Myocyte (in vitro differentiated cells): ENCODE measurements at places on chromosomes 16 and 17. TPM values are rescaled to one million over a fixed set of nuclear protein-coding genes. Genes with fewer than 3 reads are reported as not detected.
A peak's percentile ranks its signal among the peaks of the same experiment; 100 is the strongest.

DNA sequence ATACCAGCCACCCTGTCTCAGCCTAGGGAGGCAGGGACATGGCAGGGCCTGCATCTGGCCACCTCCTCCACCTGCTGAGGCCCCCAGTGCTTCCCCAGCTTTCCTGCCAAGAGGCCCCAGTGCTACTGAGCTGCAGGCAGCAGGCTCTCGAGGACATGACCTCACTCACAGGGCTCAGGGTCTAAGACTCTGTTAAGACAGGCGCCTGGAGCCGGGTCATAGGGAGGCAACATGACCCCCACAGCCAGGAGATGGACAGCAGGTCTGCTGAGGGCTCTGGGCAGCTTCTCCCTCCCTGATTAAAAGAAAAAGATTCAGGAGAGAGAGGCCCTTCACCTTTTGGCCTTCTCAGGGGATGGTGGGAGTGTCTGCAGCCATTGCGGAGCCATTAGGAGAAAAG, 23.2 kb upstream of the FASN start:
- DNase-seq = no peak

- peak; percentile 62 for DNase-seq
Observed at GRCh38 chr17:41835800-41836549, at the start of gene NT5C3B. NT5C3B (minus strand) TSS chr17:41836232; CDS start chr17:41836193, 39 bp downstream.

GRCh38 chr16:76749780-76750375, 441.1 kb upstream of the MON1B start:
- no peak for DNase-seq

GRCh38 chr17:43014020-43014648, 7.5 kb downstream of the IFI35 start:
- no peak for DNase-seq

DNA sequence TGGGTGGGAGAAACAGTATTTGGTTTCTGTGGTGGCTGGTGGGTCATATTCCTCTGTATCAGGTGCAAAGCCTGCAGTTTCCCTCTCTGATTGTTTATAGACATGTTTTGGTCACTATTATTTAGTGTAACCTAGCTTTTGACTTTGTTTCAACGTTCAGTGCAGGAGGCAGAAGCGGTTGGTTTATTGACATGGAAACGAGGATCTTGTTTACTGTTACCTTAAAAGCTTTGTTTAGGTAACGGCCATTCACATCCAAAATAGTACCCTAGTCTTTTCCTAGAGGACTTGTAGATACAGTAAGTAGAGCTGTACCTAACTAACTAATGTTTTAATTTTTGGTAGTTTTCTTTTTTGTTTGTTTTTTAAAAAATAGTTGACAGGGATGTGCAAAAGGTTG, 3.5 kb downstream of the MSI2 start:
- no peak for DNase-seq

- peak; percentile 4 for DNase-seq
Observed at GRCh38 chr17:51261024-51261963, 948 bp downstream of the UTP18 start.

- no peak for DNase-seq
Observed at GRCh38 chr17:37283414-37283961, 92.3 kb upstream of the C17orf78 start.

Gene CNTNAP1
- 2.6 and 3.4 TPM in 2 replicates for total RNA-seq

Gene SCPEP1
- 59.6 and 71.6 TPM in 2 replicates for total RNA-seq
